ENCODE measurements at places on chromosomes 5 and 9. TPM values are rescaled to one million over a fixed set of nuclear protein-coding genes. Genes with fewer than 3 reads are reported as not detected.

- DNase-seq: no peak
Measured at GRCh38 chr5:94884311-94884710, 265.8 kb downstream of the SLF1 start.

GRCh38 chr5:432928-433791, 9.8 kb upstream of the EXOC3 start:
- DNase-seq: no peak

DNA sequence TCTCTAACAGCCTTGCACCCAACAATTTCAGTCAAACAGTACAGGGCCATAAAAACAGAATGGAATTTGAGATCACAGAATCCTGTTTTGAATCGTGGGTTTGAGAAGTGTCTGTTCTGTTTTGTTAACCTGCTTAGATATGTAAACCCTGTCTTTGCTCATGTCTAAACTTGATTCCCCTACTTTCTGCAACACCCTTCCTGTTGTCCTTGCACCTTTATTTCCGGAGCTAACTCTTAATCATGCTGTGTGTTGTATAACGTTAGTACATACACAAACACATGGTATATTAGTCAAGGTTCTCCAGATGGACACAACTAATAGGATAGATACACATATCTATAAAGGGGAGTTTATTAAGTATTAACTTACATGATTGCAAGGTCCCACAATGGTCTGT, 2229.2 kb upstream of the C9orf72 start:
- no peak for DNase-seq

DNA sequence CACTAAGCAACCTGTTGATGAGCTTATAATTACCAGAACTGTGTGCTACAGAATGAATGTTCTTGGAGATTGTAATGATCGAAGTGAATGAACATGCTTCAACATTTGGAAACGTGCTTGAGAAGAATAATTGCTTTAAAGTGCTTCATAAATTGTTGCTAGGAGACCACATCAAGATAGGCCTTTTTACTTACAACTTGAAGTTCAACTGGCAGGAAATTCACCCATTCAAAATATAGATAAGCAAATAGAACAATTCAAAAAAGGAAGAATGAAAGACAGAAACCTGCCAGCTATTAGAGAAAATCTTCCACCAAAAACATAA, 38.0 kb upstream of the SLC44A1 start:
- no peak for DNase-seq

PKN3 gene
- polyA plus RNA-seq: 5.5 TPM

TNFAIP8 gene
- 17.1 TPM for polyA plus RNA-seq

DNA sequence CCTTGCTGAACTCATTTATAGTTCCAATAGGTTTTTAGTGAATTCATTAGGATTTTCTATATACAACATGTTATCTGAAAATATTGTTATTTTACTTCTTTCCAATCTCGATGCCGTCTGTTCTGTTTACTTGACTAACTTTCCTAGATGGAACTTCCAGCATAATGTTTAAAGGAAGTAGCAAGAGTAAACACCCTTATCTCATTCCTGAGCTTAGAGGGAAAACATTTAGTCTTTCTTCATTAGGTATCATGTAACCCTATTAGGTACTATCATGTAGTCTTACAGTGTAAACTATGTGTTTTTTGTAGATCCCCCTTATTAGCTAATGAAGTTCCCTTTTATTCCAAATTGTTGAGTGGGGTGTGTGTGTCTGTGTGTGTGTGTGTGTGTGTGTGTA, 22.5 kb upstream of the OR2K2 start:
- DNase-seq: no peak

GRCh38 chr5:133469846-133470245, 142.5 kb downstream of the FSTL4 start:
- no peak for DNase-seq

TLN1 gene
- 117 TPM for polyA plus RNA-seq

GRCh38 chr5:168691891-168692290, 112.7 kb upstream of the PANK3 start:
- no peak for DNase-seq

PCDHA12 gene
- 0.48 TPM for polyA plus RNA-seq

PCDHGC4 gene
- polyA plus RNA-seq: 1.7 TPM

FOXD4L4 gene
- 0.03 TPM for polyA plus RNA-seq

TRIM7 gene
- 0.61 TPM for polyA plus RNA-seq

DNA sequence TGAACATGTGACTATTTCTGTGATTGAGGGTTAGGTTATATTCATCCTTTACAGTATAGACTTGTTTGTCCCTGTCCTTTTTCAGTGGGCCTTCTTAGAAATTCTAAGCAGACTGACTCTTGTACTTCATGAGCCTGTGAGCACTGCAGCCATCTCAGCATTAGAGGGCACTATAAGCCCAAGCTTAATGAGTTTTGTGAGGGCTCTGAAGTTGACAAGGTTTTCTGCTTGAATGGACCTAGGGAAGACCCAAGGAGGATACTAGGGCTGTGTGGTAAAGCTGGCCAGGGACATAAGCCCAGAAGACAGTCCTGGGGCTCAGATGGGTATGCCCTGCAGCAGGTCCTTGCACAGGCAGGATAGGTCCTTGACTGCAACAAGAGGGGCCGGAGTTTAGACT, 126.5 kb downstream of the MRPS30 start:
- no peak for DNase-seq

DNA sequence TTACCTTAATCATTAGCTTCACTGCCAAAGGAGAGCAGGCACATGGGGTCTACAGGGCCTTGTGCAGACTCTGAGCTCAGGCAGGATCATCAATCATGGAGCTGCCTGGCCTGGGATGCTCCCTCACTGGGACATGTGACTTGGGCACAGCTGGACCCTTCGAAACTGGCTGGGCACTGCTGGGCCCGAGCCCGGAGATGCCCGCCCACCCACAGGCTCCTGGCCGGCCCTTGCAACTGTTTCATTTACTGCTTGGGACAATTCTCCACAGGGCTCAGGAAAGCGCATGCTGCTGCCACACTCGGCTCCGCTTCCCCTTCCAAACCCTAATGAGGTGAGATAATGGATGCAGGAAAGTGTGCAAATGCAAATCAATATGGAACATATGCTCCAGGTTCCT, 387.5 kb downstream of the TRIM36 start:
- no peak for DNase-seq

NIPSNAP3A gene
- polyA plus RNA-seq: 48.8 TPM

DNA sequence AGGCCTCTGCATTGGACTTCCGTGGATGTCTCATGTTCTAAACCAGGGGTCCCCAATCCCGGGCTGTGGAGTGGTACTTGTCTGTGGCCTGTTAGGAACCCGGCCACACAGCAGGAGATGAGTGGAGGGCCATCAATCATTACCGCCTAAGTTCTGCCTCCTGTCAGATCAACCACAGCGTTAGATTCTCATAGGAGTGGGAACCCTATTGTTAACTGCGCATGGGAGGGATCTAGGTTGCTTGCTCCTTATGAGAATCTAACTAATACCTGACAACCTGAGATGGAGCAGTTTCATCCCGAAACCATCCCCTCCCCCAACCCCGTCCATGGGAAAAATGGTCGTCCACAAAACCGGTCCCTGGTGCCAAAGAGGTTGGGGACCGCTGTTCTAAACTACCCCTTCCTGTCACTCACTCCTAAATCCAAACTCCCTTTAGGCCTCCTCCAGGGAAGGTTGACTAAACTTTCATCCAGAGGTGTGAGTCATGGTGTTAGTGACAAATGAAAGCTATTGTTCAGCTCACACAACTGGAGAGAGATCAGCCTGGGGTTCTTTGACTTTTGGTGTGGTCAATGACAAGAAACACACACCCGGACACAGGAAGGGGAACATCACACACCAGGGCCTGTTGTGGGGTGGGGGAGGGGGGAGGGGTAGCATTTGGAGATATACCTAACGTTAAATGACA, 9.5 kb downstream of the KCNV2 start:
- no peak for DNase-seq

DNA sequence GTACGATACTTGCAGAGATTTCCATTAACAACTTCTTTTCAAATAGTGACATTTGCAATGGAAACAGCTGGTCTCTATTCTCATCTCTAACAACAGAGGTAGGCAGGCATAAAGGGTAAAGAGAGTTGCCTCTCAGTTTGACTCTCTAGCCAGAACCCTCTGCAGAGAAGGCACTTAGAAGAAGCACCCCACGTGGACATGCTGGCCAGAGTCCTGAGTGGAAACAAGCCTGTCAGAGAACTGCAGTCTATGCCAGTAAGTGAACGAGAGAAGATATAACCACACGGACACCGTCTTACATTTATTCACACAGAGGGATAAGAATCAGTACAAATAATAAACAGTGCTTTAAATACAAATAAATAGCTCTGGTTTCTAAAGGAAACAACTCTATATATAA, 11.0 kb upstream of the LHX6 start:
- no peak for DNase-seq

FCN2 gene
- 0.04 TPM for polyA plus RNA-seq

GRCh38 chr5:116389601-116390000, 185.0 kb downstream of the SEMA6A start:
- no peak for DNase-seq

DNA sequence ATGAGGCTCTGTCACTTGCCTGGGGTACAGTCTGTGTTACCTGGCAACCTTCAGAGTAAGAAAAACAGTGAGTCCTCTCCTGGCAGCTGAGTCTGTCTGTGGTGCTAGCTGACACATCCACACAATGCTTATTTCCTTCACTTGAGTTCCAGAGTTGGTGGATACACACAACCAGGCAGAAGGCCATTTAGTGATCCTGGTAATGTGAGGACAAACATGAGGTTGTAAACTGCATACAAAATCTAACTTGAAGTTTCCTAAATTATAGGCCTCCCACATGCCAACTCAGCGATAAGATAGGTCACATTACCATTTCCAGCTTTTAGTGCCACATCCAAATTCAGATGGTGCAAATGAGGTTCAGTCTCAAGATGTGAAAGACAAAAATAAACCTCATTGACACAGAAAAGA, 125.5 kb downstream of the DCP2 start:
- no peak for DNase-seq

SOX30 gene
- 1.0 TPM for polyA plus RNA-seq

DNA sequence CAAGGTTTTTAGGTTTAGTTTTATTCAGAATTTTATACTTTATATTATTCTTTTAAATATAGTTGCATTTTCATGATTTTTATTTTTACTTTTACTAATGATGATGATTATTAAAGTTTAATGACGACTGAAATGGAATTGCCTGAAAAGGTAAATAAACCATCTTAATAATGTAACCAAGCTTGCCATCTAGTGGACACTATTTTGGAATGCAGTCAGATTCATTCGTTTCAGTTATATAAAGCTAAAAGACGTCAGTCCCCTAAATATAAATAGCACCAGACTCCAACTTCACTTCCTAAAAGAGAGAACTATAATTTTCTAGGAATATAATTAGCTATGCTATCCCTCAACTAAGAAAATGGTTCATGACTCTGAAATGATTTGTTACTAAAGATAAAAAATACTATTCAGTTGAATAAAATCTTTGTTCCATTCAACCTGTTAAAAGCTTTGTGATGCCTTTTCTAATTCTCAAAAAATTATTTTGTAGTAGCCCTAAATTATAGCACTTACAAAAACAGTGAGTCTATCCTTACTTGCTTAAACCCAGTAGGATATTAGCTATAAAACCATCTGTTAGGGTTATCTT, 19.9 kb downstream of the ABITRAM start:
- DNase-seq: peak; percentile 23

GRCh38 chr9:107178293-107178692, 104.8 kb upstream of the RAD23B start:
- peak; percentile 10 for DNase-seq

RAD17 gene
- 28.6 TPM for polyA plus RNA-seq

GRCh38 chr9:133779081-133779480, 40.9 kb upstream of the SARDH start:
- no peak for DNase-seq
